Mammary epithelial cell (primary cell): ENCODE measurements at places on chromosomes 6 and 20. TPM values are rescaled to one million over a fixed set of nuclear protein-coding genes. Genes with fewer than 3 reads are reported as not detected.

The HTR1E gene
- not detected in 2 replicates for total RNA-seq

The CLPSL1 gene
- total RNA-seq = not detected

GRCh38 chr6:32178547-32179440, 589 bp downstream of the RNF5 start:
- no peak for DNase-seq

DNA sequence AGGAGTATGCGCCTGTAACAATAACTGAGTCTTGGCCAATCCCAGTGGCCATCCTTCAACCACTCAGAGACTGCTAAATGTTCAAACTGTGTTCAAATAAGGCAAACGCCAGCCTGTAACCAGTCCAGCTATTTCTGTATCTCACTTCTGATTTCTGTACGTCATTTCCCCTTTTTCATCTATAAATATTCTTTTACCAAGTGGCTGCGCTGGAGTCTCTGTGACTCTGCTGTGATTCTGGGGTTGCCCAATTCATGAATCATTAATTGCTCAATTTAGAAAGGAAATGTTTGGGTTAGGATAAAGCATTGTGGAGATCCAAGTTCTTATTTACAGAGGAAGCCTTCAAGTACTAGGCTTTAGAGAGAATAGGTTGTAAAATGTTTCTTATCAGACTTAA, 89.8 kb upstream of the UST start:
- peak; percentile 47 for DNase-seq

GRCh38 chr20:24095303-24095702, 106.7 kb upstream of the GGTLC1 start:
- no peak for DNase-seq
